ENCODE measurements at places on chromosomes 2 and 18. TPM values are rescaled to one million over a fixed set of nuclear protein-coding genes. Genes with fewer than 3 reads are reported as not detected.

DNA sequence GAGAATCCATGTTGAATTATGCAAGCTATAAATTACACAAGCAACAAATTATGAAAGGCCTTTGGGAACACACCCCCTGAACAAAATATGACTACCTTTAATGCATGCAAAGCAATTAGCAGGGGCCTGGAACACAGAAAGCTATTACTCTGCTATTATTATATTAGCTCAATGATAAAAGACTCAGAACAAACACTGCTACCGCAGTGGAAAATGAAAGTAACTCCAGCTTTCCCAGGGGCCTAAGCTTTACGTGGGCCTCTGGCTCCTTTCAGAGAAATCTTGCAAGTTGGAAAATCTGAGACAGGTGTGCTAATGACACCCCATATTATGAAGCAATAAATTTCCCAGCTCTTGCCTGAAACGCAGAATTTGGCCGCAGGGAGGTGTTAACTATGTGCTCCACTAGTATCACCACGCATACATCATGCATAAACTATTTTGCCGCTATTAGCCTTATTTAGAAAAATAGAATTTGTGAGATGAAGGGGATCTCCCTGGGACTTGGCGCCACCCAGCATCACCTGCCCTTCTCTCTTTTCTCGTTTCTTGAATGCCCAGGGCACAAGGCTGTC lies 321.6 kb upstream of the LYPD1 start:
- DNase-seq = no peak

GRCh38 chr2:152363936-152364335 lies 29.0 kb downstream of the FMNL2 start:
- DNase-seq = no peak

EIF2AK3 gene
- 32.8 TPM for polyA plus RNA-seq

DNA sequence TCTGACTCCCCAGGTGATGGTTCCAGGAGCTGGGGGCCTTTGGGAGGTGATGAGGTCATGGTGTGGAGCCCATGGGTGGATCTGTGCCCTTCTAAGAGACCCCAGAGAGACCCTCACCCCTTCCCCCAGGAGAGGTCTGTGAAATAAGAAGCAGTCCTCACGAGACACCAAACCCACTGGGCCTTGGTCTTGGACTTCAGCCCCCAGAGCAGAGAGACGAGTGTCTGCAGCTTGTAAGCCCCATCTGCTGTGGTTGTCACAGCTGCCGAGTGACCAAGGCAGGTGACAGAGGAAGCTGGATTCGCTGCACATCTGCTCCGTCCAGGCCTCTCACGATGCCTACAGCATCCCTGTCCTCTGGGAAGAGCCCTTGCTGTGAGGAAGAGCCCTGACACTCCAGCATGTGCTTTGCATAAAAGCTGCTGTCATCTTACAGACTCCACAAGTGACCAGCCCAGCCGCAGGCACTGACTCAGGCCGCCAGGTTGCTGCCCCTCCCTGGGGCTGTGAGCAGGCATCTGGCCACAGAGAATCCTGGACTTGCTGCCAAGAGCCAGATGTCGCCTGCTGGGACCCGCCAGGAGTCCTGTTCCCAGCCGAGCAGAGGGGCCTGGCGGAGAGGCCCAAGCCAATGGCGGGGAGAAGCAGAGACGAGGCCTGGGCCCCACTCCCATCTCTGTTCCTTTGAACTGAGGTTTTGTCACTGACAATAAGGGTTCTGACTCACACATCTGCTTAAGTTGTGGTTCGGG lies 150.8 kb downstream of the PXDN start:
- no peak for DNase-seq

- no peak for DNase-seq
Observed at GRCh38 chr2:234134496-234134895, 84.0 kb downstream of the SPP2 start.

DNA sequence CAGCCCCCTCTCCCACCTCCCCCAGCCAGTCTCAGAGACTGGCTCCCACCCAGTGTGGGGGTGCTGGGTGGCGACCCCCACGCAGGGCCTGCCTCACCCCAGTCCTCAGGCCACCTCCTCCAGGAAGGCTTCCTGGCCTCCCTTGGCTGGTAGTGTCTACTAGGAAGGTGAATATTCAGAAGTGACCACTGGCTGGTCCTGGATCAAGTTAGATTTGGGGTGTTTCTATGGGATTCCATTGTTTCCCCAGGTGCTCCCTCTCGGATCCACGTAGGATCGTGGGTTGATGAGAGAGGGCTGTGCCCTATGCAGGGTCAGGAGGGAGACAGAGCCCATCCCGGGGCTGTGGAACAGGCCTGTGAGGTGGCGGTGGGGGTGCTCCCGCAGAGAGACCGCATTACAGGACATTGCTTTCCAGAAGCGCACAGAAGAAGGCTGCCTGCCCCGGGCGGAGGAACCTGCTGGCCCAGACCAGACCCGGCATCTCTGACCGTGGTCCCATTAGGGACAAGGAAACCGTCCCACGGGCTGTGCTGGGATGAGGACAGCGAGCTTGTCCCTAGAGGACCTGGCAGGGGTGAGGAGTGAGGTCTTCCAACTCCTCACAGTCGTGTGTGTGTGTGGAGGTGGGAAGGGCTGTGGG lies 3.3 kb downstream of the PDCD1 start:
- DNase-seq = no peak

GRCh38 chr2:109537565-109538222 lies 76.1 kb downstream of the SEPTIN10 start:
- DNase-seq = no peak

DNA sequence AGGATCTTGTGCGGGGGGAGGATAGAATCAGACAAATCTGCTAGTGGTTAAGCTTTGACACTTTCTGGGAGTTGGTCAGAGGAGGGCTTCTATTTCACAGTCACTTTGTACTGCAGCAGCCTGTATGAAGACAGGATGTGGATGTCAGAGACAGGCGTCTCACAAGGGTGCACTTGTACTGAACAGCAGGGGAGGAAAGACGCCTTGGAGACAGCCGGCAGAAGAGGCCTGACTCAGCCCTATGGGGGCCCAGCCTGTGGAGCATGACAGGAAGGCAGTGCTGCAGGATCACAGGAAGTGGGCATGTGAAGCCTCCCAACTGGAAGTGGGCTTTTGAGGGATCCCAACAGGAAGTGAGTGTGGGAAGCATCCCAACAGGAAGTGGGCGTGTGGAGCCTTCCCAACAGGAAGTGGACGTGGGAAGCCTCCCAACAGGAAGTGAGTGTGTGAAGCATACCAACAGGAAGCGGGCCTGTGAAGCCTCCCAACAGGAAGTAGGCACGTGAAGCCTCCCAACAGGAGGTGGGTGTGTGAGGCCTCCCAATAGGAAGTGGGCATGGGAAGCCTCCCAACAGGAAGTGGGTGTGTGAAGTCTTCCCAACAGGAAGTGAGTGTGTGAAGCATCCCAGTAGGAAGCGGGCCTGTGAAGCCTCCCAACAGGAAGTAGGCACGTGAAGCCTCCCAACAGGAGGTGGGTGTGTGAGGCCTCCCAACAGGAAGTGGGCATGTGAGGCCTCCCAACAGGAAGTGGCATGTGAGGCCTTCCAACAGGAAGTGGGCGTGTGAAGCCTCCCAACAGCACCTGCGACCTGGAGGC lies 212.3 kb downstream of the SNTG2 start:
- DNase-seq = no peak

DNA sequence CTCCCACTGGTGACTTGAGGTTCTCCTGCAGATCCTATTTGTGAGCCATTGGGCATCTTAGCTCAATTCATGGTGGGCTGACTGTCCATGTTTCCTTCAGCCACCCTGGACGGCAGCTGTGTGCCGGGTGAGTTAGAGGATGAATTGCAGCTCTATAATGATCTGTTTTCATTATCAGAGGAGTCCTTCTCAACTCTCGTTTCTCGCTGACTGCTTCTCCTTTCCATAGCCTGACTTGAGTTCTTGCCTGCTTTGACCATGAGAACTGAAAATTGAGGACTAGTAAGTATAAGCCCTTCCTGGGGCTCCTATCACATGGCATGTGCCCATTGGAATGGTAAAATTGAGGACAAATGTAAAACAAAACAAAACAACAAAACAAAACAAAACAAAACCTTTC lies 121.8 kb downstream of the CDC42EP3 start:
- DNase-seq = no peak

ITGA4 gene
- 35.1 TPM for polyA plus RNA-seq

DNA sequence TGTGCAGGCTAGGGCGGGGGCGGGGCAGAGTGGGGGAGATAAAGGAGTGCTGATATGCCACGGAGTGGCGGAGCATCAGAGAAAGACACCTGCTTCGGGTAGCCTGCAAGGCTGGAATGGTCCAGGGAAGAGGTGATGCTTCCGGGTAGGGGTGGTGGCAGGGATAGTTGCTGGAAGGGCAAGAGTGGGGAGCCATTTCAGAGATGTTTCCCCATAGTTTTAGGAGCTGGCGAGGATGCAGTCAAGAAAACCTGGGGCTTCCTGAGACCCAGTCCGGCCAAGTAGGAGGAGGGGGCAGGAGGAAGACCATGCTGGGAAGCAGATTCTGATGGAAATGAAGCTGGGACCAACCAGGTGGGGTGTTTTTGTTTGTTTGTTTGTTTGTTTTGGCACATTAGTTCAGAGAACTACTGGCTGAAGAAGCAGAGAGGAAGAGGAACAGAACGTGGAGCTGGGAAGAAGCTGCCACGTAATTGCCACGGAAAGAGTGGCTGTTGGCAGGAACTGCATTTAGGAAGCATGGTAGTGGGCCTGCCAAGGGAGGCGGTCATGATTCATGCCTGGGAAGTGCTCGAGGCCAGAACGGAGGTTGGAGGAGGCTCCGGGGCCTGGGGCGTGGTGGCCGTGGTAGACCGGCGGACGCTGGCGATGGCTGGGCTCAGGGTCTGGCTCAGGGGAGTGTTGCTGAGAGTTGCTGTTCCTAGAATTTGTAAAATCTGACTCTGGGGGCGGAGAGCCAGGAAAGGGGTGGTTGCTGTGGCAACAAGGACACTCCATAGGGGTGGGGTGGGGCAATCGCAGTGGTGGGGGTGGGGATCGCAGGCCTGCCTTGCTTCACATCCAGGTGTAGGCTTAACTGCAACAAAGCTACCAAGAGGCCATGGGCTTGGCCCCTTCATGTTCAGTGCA lies 8.6 kb upstream of the INPP5D start:
- no peak for DNase-seq

- DNase-seq = no peak
Observed at GRCh38 chr2:241985986-241986329, 116.4 kb downstream of the RTP5 start.

EML6 gene
- polyA plus RNA-seq = 8.5 TPM

- peak; percentile 23 for DNase-seq
Observed at GRCh38 chr18:76005632-76006208, 489.3 kb downstream of the ZNF516 start.

DNA sequence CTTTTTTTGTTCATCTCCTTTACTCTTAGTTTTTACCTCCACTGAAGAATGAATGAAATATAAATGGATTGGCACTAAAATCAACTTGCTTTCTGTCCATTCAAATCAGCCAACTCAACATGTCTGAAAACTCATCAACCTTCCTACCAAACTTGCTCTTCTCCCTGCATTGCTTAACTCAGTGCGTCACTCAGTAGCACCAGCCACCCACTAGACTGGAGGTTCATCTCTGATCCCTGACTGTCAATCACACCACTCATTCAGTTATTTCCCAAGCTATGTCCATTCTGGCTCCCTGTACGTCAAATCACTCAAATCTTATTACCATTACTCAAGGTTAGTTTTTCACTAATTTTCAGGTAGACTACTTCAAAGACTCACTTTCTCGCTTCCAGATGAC lies 75.2 kb upstream of the RBMS1 start:
- no peak for DNase-seq

DNA sequence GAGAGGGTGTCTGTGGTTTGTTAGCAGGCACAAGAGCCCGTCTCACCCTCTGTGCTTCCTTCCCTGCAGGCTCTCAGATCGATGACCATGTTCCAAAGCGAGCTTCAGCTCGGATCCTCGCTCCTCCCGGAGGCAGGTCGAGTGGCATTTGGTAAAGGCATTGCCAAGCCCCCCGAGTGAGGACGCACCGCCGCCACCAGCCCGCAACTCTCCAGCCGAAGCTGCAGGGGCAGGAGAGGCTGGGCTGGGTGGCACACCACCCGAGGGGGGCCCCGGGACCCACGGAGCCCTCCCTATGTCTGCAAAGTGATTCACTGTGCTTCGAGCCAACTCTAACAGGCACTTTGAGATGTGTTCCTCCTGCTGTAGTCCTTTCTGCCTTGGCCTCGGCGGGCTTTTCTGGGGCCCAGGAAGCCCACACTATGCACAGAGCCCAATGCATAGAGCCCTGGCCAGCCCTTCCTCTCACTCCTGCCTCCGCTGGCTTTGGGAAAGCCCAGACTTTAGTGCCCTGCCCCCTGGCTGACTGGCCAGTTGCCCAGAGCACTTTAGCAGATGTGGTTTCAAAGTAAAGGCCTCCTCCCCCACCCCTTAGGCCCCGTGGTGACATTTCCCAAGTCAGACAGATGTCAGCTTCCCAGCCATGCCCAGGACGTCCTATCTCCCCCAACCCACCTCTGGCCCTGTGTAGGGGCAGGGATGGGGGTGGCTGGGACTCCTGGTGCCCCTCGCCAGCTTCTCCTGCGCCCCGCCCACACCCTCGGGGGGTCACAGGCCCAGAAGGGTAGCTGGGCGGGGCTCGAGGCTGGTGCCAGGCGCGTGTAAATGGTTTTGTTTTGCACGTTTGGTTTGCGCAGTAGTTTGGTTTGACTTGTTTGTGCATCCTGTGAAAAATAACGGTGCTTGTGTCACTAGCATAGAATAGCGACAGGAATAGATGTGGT lies 23.3 kb upstream of the MAPRE3 start:
- DNase-seq = no peak

REG1B gene
- polyA plus RNA-seq = not detected

- no peak for DNase-seq
Observed at GRCh38 chr18:9690418-9691188, 17.5 kb upstream of the RAB31 start.

TRABD2A gene
- polyA plus RNA-seq = 0.70 TPM

- no peak for DNase-seq
Observed at GRCh38 chr2:215105607-215106354, 32.6 kb downstream of the ABCA12 start.

- DNase-seq = no peak
Observed at GRCh38 chr2:208358758-208359631, 47.6 kb upstream of the PTH2R start.

DNA sequence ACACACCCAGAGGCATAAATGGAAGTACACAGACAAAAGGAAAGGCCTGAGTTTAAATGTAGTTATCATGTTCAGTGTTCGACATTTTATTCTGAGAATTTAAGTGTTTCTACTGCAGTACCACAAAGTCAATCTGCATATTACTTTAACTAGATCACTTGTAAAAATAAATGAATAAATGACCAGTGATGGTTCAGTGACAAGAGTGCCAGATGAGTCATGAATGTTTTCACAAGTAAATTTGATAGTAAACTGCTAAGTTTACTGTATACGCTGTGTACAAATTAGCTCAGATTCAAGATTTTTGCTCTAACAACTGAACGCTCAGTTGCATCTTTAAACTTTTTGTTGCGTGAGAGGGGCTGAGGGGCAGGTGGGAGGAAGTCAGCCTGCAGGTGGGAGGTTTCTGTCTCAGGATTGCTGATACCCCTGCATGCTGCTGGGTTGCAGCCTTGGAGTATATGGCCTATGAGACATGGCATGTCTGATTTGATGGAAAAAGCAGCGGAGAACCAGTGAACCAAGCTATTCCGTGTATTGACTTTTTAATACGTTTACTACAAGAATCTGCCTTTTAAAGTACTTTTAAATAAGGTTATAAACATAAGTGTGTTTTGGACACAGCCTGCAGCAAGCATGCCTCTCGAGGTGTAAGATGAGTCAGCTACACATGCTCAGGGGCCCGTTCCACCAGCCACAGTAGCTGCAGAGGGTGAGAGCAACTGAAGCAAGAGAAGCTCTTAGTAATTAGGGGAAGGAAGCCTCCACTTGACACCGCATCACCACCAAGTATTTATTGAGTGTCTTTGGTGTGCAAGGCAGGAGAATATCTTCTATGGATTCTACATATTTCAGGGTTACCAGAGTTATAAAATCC lies 245.1 kb downstream of the NEDD4L start:
- no peak for DNase-seq

- DNase-seq = no peak
Observed at GRCh38 chr2:134558208-134558830, 160.5 kb downstream of the TMEM163 start.
